Hair follicle dermal papilla cell (primary cell): ENCODE measurements at places on chromosomes 2 and 18. TPM values are rescaled to one million over a fixed set of nuclear protein-coding genes. Genes with fewer than 3 reads are reported as not detected.

Gene IL37
- total RNA-seq = not detected in 2 replicates

Gene CABLES1
- total RNA-seq = 8.5 and 17.4 TPM in 2 replicates

Gene SRD5A2
- 2.9 and 11.4 TPM in 2 replicates for total RNA-seq

Gene LAMA3
- total RNA-seq = 4.9 and 5.1 TPM in 2 replicates

Gene GAREM2
- total RNA-seq = 3.3 and 6.8 TPM in 2 replicates

Gene ANKRD30B
- total RNA-seq = 0.24 TPM in 1 of 2 replicates, not detected in the other

Gene LPIN2
- total RNA-seq = 63.8 and 64.2 TPM in 2 replicates

Gene TUBB8B
- not detected in 2 replicates for total RNA-seq

Gene KCMF1
- 61.2 and 71.4 TPM in 2 replicates for total RNA-seq

Gene HAAO
- total RNA-seq = 5.7 and 7.0 TPM in 2 replicates

Gene MBD1
- 74.4 and 84.5 TPM in 2 replicates for total RNA-seq

Gene OTX1
- total RNA-seq = 0.12 and 0.49 TPM in 2 replicates
